Esophagus mucosa (tissue), 1 donor: ENCODE measurements at places on chromosomes 3 and 15. TPM values are rescaled to one million over a fixed set of nuclear protein-coding genes. Genes with fewer than 3 reads are reported as not detected.

DNA sequence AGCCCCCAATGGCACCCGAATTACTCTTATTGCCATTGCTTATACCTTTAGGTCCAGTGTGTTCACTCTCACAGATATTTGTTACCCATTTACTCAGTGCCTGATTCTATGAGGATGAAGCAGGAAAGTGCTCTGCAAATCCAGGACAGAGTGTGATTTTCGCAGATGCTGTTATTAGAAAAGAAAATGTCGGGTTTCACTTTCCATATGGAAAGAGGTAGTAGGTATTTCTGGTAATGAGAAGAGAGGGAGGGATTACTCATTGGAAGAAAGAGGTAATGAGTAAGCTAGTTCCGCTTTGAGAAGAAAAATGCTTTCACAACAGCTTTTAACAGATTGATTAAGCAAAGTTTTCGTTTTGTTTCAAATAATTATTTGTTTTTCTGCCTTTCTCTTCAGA, 336.3 kb upstream of the CFAP20DC start:
- ATAC-seq = no peak

- ATAC-seq = peak; percentile 38
These were observed 742 bp downstream of the PLA2G4F start for GRCh38 chr15:42155546-42156242.

- no peak for ATAC-seq
These were observed 4.7 kb downstream of the ZIC1 start for GRCh38 chr3:147413686-147414389.

GRCh38 chr15:35958975-35959374, 413.0 kb upstream of the DPH6 start:
- ATAC-seq = no peak

DNA sequence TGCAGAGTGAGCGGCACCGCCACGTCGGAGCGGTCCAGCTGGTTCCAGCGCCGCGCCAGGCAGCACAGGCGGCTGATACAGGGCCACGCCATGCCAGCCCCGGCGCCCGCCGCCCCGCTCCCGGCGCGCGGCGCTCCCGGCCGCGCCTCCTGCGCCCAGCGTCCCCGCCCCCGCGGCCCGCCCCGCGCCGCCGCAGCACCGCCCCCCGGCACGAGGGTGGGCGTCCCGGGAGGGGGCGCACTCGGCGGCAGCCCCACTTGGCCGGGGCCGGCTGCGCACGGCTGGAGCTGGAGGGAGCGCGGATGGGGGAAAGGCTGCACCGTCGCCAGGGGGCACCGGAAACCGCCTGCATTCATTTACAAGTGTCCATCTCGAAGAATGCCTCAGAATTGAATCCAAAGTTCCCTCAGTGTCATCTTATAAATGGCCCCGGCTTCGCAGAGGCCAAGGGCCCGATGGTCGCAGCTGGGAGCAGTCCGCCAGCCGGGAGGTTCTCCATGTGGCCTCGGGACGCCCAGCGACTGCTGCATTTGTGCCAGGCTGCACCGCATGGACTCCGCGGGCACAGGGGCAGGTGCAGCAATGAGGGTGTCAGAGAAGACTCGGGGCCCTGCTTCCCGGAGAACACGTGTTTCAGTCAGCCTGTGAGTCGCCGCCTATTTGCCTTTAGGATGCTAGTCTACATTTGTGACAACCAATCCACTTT, at the start of gene MAP6D1:
Gene MAP6D1, minus strand, starts transcription at position 122 of the 706 bp plus-strand sequence. Its CDS starts 30 bp downstream, at position 92.
- ATAC-seq = peak; percentile 60

SLC35G2 gene
- 1.0 TPM for total RNA-seq

GRCh38 chr3:175601521-175601920, 742.4 kb downstream of the NAALADL2 start:
- no peak for ATAC-seq

KLHL24 gene
- total RNA-seq = 13.2 TPM

- ATAC-seq = peak; percentile 48
These were observed 1.7 kb upstream of the LINGO1 start for GRCh38 chr15:77634266-77634962.

DNA sequence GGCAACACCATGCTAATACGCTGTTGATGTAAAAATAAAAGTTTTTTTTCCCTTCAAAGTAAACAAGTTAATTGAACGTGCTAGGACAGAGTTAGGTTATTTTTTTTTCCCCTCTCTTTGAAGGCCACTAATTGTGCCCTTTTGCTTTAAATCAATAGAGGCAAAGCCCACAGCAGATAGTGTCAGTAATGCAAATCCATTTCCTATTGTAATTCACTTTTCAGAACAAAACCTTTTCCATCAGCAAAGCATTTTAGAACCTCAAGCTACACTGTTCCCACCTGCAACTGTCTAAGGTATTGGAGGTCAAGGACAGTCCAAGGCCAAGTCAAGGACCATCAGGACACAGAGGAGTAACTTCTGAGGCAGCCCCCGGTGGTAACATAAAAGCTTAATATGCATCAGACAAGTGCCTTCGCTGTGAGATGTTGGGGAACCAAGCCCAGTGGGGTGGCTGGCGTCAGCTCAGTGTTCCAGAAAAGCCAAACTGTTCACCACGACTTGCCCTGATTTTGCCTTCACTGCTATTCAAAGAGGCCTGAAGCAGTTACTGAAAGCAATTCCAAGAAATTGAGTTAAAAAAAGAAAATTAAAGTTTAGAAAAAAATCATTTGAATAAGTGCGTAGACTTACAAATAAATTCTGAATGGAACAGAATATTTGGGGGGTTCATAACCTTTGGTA, 65.8 kb upstream of the ICE2 start:
- ATAC-seq = no peak

RHCG gene
- 4,298 TPM for total RNA-seq

DNA sequence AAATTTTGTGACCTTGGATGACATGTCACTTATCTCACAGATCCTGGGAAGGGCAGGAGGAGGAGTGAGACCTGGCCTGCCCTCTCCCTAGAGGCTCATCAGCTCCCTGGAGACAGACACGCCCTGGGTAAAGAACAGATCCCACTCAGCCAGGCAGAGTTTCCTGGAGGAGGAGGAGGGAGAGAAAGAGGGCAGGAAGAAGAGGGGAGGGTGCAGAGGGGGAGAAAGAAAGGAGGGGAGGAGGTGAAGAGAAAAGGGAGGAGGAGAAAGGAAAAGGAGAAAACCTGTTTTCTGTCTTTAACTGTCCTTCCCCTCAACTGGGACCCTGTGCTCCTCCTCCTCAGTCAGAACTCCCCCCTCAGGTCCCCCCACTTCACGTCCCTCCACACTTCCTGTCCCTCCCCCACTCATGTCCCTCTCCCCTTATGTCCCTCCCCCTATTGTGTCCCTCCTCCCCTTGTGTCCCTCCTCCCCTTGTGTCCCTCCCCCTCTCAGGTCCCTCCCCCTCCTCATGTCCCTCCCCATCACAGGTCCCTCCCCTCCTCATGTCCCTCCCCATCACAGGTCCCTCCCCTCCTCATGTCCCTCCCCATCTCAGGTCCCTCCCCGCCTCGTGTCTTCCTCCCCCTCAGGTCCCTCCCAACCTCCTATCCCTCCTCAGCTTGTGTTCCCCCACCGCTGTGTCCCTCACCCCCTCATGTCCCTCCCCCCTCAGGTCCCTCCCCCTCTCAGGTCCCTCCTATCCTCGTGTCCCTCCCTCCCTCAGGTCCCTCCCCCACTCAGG, 52.3 kb upstream of the CGNL1 start:
- peak; percentile 79 for ATAC-seq
